ENCODE measurements at places on chromosomes 3 and 15. TPM values are rescaled to one million over a fixed set of nuclear protein-coding genes. Genes with fewer than 3 reads are reported as not detected.

Gene SPATA12
- 0.10 TPM for total RNA-seq

Gene ENTPD3
- total RNA-seq, result 0.63 TPM

Gene TP53BP1
- 48.6 TPM for total RNA-seq

Gene EXD1
- total RNA-seq, result not detected

Gene LRRFIP2
- total RNA-seq, result 29.0 TPM

Gene CNTN3
- 0.24 TPM for total RNA-seq

Gene GOLGA8H
- total RNA-seq, result 1.2 TPM

Gene CCR9
- total RNA-seq, result not detected

Gene CCRL2
- not detected for total RNA-seq

Gene CLK3
- 67.7 TPM for total RNA-seq

GRCh38 chr3:23246651-23247050 is 43.5 kb downstream of the UBE2E2 start:
- DNase-seq, result no peak

DNA sequence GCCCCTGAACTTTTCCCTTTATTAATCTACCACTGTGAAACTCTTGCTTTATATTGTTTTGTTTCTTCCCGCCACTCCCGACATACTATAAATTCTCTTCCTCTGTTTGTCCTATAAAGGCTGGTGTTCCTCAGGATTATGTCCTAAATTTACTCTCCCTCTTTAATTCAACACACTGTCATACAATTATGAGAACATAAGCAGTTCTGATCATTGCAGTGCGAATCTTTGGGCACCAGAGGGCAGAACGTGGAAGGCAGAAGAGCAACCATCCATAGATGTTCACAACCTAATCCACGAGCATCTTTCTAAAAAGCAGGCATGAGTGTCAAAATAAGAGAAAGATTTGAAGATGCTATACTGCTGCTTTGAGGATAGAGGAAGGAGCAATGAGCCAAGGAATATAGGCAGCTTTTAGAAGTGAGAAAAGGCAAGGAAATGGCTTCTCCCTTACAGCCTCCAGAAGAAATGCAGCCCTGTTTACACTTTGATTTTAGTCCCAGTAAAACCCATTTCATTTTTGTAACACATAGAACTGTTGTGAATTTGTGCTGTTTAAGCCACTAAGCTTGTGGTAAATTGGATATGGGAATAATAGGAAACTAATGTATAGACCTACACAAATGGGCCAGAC is 179.4 kb downstream of the GBE1 start:
- DNase-seq, result peak; percentile 62

DNA sequence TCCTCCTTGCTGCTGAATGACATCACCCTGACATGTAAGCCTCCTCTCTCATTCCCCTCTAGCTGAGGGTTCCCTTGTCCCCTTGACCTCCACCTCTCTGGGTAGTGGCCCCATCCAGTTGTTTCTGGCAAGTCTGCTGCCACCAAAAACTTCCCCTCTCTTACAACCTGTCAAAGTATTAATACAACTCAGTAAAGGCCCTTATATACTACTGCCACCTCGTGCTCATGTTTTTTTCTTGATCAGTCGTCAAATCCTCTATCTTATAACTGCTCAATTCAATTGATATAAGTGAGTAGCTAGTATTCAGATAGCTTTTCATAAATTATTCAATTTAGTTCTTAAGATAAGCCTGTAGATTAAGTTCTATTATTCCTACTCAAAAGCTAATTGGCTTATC is 249.6 kb downstream of the MBNL1 start:
- DNase-seq, result no peak

- DNase-seq, result no peak
Measured at GRCh38 chr3:100875239-100875638, 118.0 kb downstream of the ABI3BP start.

DNA sequence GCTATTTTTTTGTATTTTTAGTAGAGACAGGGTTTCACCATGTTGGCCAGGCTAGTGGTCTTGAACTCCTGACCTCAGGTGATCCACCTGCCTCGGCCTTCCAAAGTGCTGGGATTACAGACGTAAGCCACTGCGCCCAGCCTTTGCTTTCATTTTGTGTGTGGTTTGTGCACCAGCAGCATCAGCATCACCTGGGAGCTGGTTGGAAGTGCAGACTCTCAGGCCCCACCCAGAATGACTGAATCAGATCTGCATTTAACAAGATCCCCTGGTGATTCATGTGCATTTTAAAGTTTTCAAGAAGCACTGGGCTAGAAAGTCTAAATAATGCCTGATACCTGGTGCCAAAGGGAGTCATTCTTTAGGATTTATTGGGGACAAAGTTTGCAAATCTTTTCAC is 73.4 kb upstream of the BNIP2 start:
- peak; percentile 64 for DNase-seq

GRCh38 chr3:35338186-35338585 is 301.1 kb upstream of the ARPP21 start:
- DNase-seq, result no peak

- no peak for DNase-seq
Measured at GRCh38 chr15:99953886-99954285, 220.6 kb upstream of the LYSMD4 start.

GRCh38 chr15:70046679-70047369 is 50.9 kb downstream of the TLE3 start:
- no peak for DNase-seq

DNA sequence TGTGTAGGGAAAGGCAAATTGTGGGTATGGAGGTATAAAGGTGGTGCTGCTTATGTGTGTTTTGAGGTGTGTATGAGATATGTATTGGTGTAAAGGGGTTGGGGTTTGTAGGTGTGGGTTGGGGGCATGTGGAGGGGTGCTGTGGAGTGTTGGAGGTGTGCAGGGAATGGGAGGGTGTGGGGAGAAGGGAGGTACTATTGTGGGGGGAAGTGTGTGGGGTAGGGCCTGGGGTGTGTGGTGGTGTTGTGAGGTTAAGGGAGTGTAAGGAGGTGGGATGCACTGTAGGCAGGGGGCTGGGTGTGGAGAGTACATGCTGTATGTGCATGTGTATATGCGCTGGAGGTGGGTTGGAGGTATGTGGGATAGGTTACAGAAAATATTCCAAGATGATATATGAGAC is 15.7 kb downstream of the CCDC12 start:
- DNase-seq, result no peak

GRCh38 chr3:17176757-17177156 is 292.0 kb downstream of the PLCL2 start:
- peak; percentile 27 for DNase-seq

- no peak for DNase-seq
Measured at GRCh38 chr15:59838900-59839299, 149.8 kb upstream of the BNIP2 start.

DNA sequence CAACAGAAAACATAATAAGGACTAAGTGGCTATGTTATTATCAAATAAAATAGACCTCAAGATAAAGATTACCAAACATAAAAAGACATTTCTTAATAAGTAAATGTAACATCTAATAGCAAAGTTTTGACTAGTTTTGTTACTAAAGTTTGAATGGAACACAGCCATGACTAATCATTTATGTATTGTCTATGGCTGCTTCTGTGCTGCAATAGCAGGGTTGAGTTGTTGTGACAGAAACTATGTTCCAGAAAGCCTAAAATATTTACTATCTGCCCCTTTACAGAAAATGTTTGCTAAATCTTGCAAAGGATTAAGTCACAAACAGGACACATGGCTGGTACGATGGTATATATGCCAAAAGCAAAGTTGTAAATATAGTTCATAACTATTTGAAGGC is 37.9 kb upstream of the MYH15 start:
- no peak for DNase-seq

DNA sequence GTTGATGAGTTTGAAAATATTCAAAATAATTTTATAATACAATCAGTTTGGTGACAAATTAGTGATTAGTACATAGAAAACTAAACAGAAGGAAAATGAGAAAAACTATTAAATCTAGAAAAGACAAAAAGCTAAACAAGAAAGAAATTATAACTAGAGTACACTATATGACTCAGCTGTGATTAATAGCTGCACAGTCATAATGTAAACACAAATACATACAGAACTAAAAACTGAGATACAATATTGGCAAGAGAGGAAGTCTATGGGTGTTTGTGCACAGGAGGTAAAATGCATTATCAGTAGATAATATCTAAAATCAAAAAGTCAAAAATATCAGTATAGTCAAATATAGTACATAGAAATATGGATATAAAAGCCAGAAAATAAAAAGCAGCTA is 80.7 kb upstream of the PCSK6 start:
- DNase-seq, result no peak

GRCh38 chr15:25508369-25509002 is 69.7 kb upstream of the UBE3A start:
- DNase-seq, result peak; percentile 68

DNA sequence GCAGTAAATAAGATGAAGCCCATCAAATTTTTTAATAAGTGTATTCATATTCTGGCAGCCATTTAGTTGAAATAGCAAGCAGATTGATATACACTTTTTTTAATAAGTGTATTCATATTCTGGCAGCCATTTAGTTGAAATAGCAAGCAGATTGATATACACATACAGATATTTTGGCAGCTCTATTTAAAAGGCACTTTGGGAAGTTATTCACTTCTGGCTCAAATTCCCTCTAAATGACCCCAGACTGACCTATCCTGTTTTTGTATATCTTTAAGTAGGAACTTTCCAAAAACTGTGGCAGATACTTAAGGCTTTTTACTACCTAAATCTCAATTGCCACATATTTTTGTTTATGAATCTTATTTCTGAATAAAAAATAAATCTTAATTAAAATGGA is 122.3 kb downstream of the PLD1 start:
- no peak for DNase-seq

- DNase-seq, result no peak
Measured at GRCh38 chr15:50786871-50787270, 21.4 kb upstream of the SPPL2A start.

GRCh38 chr15:93330912-93331544 is 242.0 kb upstream of the RGMA start:
- DNase-seq, result peak; percentile 64

GRCh38 chr15:69088300-69088965 is 72.0 kb upstream of the GLCE start:
- DNase-seq, result peak; percentile 36

- DNase-seq, result no peak
Measured at GRCh38 chr3:45560281-45560971, 34.1 kb upstream of the LIMD1 start.

- no peak for DNase-seq
Measured at GRCh38 chr3:1374471-1374870, 281.6 kb downstream of the CNTN6 start.

DNA sequence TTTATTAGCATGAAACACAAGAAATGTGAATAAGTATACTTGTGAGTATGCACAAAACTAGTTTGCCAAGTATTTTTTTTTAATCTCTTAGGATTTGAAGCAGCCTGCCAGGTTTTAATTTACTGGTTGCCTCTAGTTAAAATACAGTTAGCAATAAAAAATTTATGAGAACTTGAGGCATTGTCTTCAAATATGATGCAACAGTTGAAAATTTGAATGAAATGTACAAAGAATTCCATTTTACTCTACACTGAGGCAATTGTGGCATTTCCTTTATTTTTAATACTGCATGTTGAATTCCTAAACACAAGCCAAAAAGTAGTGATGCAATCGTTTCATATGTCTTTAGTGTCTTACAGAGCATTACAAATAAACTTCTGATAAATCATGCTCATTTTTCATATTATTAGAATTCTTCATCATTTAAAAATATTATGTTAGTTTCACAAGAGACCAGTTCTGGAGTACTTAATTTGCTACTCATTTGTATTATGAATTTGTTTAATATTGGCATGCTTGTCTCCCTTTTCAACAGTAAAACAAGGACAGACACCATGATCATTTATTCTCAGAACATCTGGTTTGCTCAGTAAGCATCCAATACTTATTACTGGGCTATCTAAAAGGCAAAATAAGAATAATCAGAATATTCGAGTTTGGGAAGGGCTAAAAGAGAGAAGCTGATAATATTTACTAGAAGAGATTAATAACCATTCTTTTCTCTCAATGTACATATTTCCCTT is 124.8 kb upstream of the PTX3 start:
- no peak for DNase-seq

GRCh38 chr3:150613034-150613433 is 9.9 kb downstream of the SELENOT start:
- DNase-seq, result no peak

- no peak for DNase-seq
Measured at GRCh38 chr3:45667569-45667934, 21.6 kb upstream of the SACM1L start.

DNA sequence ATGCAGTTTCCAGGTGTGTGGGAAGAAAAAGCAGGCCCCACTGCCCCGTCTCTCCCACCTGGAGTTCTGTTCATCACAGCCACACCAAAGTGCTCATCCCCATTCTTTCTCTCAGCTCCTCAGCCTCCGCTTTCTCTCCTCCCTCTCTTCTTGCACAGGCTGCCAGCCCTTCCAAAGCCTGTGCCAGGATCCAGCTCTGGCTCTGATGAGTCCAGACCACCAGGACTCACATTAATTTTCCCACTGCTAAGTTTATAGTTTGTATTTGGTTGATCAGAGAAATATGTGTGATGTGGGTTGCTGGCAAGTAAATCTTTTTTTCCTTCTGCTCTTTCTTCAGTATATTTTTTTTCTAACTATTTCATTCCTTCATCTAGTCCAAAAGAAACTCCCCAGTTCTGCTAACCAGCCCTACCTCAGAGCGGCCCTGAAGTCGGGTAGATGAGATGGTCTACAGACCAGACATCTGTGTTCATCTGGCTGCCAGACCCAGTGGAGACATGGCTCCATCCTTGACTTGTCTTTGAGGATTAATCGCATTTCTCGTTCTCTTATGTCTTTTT is 49.8 kb downstream of the BOC start:
- DNase-seq, result no peak

DNA sequence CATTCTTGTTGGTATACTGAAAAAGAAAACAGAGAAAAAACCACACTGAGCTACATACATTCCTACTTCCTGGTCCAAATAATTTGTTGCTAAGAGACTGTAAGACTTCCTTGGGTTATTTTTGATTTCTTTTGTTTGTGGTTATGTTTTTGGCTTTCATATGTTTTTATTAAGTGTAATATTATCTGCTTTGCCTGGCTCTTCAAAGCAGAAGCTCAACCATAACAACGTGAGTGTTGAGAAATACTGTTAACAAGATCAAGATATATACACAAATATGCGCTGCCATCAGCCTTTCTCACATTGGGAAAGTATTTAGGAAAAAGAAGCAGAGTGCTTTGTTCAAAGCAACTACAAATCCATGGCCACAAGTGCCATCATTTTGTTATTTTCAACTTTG is 556.2 kb upstream of the CBLB start:
- no peak for DNase-seq

- DNase-seq, result no peak
Measured at GRCh38 chr3:55476515-55476914, 10.6 kb downstream of the WNT5A start.

DNA sequence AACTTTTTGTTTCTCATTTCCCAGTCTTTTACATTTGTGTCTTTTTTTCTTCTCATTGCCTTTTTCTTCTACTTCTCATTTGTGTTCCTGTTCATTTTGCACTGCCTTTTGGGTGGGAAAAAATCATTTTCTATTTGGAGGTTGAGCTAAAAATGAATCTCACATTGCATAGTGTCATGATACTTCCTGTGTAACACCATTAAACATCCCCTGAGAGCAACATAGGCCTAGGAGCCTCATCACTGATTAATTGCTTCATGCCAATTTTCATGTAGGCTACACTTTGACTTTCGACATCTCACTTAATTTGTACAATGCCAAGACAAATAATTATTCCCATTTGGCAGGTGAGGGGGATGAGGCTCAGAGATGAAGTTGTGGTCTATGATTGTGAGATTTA is 279.2 kb downstream of the EDEM1 start:
- no peak for DNase-seq

GRCh38 chr3:76199382-76199781 is 414.0 kb upstream of the ZNF717 start:
- no peak for DNase-seq
